ENCODE measurements at places on chromosomes 5 and 9. TPM values are rescaled to one million over a fixed set of nuclear protein-coding genes. Genes with fewer than 3 reads are reported as not detected.

CATSPER3 gene
- total RNA-seq, result 0.61 TPM

PHYKPL gene
- 144 TPM for total RNA-seq

DNA sequence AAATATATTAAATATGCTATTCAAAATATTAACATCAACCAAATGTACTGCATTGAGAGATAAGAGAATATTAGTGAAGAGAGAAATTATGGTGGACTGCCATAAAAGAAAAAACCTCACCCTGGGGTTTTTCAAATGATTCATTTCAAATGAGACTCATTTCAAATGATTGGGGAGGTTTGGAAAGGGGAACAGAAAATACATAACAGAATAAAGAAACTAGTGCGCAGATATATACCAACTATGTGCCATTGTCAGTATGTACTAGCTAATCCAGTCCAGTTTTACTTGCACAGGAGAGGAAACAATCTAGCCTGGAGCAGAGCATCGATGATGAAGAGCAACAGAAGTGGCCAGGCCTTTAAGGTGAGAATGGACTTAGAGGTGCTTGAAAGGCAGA, 651.6 kb upstream of the RORB start:
- no peak for DNase-seq

DNA sequence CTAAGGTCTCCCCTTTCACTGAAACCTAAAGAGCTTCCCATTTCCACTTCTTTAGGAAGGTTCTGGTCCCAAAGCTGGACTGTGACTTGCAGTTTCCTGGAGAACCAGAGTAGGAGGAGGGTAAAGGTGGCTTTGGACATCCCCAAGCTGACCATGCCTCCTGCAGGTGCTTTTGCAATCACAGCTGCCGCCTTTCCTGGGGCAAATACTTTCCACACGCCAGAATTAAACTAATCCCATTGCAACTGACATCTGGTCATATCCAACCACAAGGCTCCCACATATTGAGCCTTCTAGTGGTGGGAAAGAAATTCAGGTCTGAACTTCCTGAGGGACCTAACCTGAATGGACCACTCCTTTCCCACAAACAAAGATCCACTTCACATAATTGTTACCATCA, 92.7 kb downstream of the NRG2 start:
- DNase-seq, result no peak

GRCh38 chr5:68196876-68197275, 18.7 kb upstream of the PIK3R1 start:
- DNase-seq, result no peak

GRCh38 chr5:152532714-152533113, 127.6 kb upstream of the NMUR2 start:
- DNase-seq, result no peak

Measured in mesenteric fat pad (tissue), 1 donor.